ENCODE measurements at places on chromosomes 11 and 22.
A peak's percentile ranks its signal among the peaks of the same experiment; 100 is the strongest.

DNA sequence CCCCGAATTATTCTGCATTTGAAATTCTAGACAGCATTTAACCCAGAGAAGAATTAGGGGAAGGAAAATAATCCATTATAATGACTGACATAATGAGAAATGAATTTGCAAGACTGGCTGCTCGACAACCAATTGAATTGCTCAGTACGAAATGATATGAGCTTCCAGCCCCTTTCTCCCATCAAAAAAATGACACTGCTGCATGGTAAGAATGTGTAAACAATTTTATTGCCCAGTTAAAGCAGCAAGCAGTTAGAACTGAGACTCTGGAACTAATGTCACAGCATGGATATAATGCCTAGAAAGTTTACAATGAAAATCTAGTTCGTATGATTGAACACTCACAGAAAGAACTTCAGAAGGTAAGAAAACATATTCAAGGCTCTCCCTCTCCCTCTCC is 24.7 kb upstream of the PCF11 start:
- no peak for DNase-seq

DNA sequence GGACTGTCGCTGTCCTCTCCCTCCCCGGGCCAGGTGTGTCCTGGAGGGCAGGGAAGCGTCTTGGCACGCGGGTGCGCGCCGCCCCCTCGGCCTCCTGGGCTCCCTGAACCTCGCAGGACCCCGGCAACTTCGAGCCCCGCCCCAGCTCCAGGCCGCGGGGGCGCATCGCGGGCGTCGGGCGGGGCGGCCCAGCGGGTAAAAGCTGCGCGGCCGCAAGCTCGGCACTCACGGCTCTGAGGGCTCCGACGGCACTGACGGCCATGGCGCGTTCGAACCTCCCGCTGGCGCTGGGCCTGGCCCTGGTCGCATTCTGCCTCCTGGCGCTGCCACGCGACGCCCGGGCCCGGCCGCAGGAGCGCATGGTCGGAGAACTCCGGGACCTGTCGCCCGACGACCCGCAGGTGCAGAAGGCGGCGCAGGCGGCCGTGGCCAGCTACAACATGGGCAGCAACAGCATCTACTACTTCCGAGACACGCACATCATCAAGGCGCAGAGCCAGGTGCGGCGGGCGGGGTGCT is at the start of gene CST6:
CST6 (plus strand) TSS at position 224 of the 519 bp plus-strand sequence; CDS start at position 261, 37 bp downstream.
- no peak for DNase-seq

DNA sequence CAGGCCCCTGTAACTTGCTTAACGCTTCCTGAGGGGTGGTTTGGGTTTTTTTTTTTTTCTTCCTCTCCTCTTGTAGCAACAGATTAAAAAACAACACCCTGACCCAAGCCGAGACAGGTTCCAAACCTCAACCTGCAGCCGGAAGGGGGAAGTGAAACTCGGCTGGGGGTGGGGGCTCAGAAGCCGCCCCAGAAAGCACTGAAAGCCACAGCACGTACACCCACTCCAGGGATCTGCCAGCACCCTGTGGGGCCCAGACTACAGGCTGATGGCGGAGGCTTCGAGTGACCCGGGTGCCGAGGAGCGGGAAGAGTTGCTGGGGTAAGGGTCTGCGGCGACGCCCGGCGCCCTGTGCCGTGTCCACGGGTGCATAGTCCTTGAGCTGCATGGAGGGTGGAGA is at the start of gene LSP1:
LSP1 (plus strand) TSS at position 208 of the 400 bp plus-strand sequence; CDS start at position 269, 61 bp downstream.
- DNase-seq: peak; percentile 86

- no peak for DNase-seq
Measured at GRCh38 chr11:121231576-121232278, 60.8 kb upstream of the SC5D start.

DNA sequence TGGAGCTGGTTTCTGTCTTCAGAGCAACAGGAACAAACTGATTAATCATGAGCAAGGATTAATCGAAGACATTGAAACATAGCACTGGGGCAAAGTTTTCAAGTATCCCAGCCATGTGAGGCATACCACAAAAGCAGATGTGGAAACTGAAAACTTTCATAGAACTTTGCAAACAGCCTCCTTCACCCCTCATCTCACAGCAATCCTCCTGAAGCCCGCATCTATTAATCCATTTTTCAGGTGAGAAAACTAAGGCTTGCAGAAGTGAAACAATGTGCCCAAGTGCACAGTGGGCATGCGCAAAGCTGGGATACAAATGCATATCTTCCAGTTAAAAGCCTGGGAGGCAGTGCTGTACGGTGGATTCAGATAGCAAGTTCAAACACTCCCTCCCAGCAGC is 58.6 kb upstream of the HMGXB4 start:
- DNase-seq: no peak

- DNase-seq: no peak
Measured at GRCh38 chr11:39145346-39145745, 2314.1 kb downstream of the LRRC4C start.

- DNase-seq: peak; percentile 72
Measured at GRCh38 chr11:848380-848931, 5.8 kb downstream of the TSPAN4 start.

GRCh38 chr11:68406324-68407313 is 53.9 kb upstream of the PPP6R3 start:
- DNase-seq: no peak

DNA sequence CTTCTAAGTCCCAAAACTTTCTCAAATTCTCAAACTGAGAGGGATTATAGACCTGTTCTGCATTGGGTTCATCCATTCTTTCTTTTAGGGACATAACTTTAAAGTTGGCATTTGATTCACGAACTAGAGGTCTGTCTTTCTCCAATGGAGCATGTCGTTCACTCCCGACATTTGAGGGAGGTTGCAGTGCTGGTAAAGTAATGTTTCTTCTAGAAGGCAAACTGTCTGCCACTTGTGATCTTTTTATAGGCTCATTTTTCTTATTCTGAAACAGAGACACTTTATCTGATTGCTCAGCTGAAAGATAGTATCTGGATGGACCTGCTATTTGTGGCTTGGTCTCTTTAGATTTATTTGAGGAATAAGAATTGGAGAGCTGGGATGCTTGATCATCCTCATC is 40.4 kb upstream of the CCDC89 start:
- no peak for DNase-seq

DNA sequence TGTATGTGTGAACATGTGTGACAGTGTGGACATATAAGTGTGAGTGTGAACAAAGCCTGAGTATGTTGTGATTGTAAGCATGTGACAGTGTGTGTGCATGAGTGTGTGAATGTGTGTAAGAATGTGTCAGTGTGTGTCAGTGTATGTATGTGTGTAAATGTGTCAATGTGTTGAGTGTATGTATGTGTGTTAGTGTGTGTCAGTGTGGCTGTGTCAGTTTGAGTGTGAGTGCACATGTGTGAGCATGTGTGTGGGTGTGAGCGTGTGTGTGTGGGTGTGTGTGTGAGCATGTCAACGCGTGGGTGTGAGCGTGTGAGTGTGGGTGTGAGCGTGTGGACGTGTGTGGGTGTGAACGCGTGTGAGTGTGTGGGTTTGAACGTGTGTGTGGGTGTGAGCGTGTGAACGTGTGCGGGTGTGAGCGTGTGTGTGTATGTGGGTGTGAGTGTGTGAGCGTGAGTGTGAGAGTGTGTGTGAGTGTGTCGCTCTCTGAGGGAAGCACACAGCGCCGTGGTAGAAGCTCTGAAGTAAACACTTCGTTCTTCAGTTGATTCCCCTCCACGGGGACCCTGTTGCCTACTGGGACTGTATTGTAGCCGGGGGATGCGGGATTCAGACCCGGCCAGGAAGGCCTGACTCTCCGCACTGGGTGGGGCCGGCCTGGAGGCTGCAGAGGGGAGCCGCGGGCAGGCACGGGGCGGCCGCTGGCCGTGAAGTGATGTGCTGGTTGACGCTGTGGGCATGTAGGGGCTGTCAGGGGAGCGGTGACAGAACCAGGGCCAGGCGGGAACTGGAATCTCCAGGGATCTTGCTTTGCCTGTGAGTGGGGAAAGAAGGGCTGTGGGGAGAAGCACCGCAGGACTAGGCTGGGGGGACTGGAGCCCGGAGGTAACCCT is 21.1 kb downstream of the RPS6KA4 start:
- DNase-seq: no peak

- no peak for DNase-seq
Measured at GRCh38 chr11:110339456-110340250, 43.2 kb upstream of the RDX start.

DNA sequence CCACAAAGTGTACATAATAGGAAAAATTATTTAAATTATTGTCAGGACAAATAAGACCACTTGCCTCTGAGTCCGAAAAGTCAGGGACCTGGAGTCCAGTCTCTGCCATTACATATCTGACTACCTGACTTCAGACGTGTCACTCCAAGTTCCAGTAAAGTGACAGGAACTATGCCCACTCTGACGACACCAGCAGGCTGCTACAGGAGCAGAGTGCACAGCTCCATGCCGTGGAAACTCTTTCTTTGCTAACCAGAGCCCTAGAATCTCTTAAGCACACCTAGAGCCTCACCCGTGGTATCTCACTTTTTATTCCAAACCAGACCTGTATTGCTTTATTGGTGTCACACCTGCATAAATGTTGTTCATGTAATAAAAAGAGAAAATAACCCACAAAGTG is 93.7 kb downstream of the PLEKHA7 start:
- no peak for DNase-seq

GRCh38 chr11:120911943-120912342 is 112.0 kb upstream of the TBCEL start:
- DNase-seq: no peak

DNA sequence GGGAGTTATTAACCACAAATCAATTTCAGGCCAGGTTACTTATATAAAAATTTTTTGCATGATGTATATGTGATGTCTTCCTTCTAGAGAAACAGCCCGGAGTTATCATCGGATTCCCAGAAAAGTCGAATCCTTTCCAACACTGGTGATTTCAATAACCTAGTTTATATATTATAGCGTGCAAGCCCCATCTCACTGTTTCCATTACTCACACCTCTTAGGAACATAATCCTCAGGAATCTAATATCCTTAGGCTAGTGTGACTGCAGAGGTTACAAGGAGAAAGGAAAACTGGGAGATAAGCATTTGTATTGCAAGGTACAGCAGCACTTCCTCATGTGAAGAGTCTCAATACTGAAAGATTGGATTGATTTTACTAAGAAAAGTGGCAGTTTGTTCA is 20.3 kb downstream of the ARHGAP20 start:
- no peak for DNase-seq

DNA sequence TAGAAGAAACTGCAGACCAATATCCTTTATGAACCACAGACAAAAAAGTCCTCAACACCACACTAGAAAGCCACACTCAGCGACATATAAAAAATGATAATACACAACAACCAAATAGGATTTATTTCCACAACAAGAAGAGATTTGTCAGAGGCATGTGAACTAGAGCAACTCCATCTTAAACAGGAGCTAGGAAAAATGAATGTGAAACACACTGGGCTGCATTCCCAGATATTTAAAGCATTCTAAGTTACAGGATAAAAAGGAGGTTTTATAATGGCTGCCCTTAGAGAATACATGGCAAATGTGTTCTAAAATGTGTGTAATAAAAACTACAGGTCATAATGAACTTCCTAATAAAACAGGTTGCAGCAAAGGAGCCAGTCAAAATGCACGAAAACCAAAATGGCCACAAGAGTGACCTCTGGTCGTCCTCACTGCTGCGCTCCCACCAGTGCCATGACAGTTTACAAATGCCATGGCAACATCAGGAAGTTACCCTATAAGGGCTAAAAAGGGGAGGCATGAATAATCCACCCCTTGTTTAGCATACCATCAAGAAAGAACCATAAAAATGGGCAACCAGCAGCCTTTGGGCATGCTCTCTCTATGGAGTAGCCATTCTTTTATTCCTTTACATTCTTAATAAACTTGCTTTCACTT is 21.8 kb downstream of the XKR3 start:
- DNase-seq: no peak

All from CD4-positive, alpha-beta T cell treated with Interferon alpha-2 for 1 hour (primary cell).